ENCODE measurements at places on chromosomes 12 and 14. TPM values are rescaled to one million over a fixed set of nuclear protein-coding genes. Genes with fewer than 3 reads are reported as not detected.

The LRP1 gene
- total RNA-seq: 789 TPM

GRCh38 chr12:6934110-6934509 lies 6.4 kb downstream of the ATN1 start:
- peaks cover 39% of the 10 kb centered on the region for H3K36me3 ChIP-seq
- peak overlapping the region; percentile 60 for H3K27ac ChIP-seq
- H3K4me1 ChIP-seq: peaks cover 45% of the 10 kb centered on the region
- no peaks in the 10 kb centered on the region for H3K27me3 ChIP-seq
- no peak overlapping the region for H3K4me3 ChIP-seq
- DNase-seq: peak; percentile 91

GRCh38 chr12:46361667-46362034 lies 10.9 kb downstream of the SLC38A2 start:
- H3K36me3 ChIP-seq: peaks cover 82% of the 10 kb centered on the region
- H3K27ac ChIP-seq: peak overlapping the region; percentile 57
- no peak for DNase-seq
- no peak overlapping the region for H3K4me3 ChIP-seq
- H3K4me1 ChIP-seq: peaks cover 26% of the 10 kb centered on the region

- peaks cover 2% of the 10 kb centered on the region for H3K27me3 ChIP-seq
- H3K4me3 ChIP-seq: no peak overlapping the region
- H3K4me1 ChIP-seq: no peaks in the 10 kb centered on the region
- peak; percentile 79 for DNase-seq
- no peak overlapping the region for H3K27ac ChIP-seq
- H3K36me3 ChIP-seq: no peaks in the 10 kb centered on the region
These were observed 41.9 kb downstream of the CYP46A1 start for GRCh38 chr14:99725774-99726537.

- peaks cover 18% of the 10 kb centered on the region for H3K36me3 ChIP-seq
- DNase-seq: no peak
- H3K27ac ChIP-seq: no peak overlapping the region
- H3K4me3 ChIP-seq: no peak overlapping the region
- no peaks in the 10 kb centered on the region for H3K4me1 ChIP-seq
These were observed 21.8 kb upstream of the HDAC7 start for GRCh38 chr12:47841501-47841900.

- H3K4me3 ChIP-seq: no peak overlapping the region
- H3K27me3 ChIP-seq: peaks cover 4% of the 10 kb centered on the region
- H3K4me1 ChIP-seq: peaks cover 5% of the 10 kb centered on the region
- no peak overlapping the region for H3K27ac ChIP-seq
These were observed 60.9 kb upstream of the ARID2 start for GRCh38 chr12:45668641-45669040.
